Esophagus mucosa (tissue), 1 donor: ENCODE measurements at places on chromosomes 5 and 9.

- ATAC-seq: peak; percentile 12
Observed at GRCh38 chr9:124290053-124290591, 32.4 kb downstream of the NEK6 start.

DNA sequence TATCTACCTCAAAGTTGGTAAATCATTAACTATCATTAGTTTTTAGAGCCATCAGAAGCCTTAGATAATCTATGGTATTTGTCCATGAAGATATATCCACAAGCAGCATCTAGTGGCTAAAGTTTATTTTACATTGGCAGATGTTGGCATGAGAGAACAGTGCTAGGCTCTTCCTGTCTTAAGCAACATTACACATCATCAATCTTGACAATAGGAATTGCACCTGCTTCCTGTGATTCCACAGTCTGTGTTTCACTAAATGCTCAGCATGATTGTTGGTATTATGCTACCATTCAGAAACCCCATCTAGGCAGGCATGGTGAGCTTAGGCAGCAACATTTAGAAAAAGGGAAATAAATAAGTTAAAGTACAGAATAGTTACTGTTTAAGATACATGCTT is 246.6 kb downstream of the SLCO4C1 start:
- ATAC-seq: no peak

DNA sequence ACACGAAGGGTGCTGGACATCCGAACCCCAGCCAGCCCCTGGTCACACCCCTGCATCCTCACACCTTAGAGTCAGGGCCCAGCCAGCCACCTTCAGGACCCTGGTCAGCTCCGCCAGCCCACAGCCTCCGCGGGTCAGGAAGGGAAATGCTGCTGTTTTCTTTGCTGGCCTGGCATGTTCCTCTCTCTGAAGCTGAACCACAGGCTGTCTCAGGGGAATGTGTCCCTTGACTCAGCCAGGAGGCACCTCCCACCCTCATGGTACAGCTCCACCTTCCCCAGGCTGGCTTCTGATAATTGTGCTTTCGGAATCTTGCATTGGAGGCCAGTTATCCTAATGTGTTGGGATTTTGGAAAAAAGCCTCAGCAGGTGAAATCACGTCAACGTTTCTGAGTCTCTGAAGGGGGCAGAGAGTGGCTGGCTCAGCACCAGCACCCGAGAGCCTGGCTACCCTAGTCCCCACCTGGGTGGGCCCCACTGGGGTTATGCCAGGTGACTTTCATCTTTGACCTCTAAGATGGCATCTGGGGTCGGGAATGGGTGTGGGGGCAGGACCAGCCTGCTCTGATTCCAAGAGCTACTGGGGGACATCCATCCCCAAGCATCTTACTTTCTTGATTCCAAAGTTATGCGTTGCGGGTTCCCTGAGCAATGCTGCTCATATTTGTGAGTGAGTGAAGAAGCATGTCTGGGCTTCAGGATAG is 9.8 kb upstream of the OLFM1 start:
- ATAC-seq: no peak

- no peak for ATAC-seq
Observed at GRCh38 chr9:106941916-106942315, 79.0 kb downstream of the ZNF462 start.

DNA sequence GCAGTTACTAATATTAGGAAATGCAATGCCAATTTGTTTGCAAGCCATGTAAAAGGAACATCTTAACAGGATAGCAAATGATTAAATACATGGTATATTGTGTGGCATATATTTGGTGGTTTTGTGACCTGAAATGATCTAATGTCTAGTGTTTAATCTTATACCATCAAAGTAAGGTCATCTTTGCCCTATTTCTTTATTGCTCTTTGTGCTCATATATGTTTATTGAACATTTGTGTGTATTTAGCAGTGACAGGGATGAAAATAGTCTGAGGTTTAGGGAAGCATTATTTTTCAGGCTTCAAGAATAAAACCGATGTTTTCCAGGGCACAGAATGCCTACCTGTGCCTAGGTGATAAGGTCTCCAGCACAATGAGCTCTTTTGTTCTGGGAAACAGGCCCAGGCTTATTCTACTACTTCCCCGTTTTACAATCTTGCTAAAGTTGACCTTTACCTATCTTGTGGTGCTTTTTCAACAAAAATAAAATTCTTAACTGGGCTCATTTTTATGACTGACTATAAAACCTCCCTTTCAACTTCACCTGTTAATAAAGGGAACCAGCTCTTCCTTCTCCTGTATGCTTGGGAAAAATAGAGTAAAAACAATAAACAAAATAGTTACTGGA is 105.6 kb upstream of the ANKH start:
- ATAC-seq: no peak

- ATAC-seq: no peak
Observed at GRCh38 chr5:170536525-170536924, 32.7 kb downstream of the KCNIP1 start.

DNA sequence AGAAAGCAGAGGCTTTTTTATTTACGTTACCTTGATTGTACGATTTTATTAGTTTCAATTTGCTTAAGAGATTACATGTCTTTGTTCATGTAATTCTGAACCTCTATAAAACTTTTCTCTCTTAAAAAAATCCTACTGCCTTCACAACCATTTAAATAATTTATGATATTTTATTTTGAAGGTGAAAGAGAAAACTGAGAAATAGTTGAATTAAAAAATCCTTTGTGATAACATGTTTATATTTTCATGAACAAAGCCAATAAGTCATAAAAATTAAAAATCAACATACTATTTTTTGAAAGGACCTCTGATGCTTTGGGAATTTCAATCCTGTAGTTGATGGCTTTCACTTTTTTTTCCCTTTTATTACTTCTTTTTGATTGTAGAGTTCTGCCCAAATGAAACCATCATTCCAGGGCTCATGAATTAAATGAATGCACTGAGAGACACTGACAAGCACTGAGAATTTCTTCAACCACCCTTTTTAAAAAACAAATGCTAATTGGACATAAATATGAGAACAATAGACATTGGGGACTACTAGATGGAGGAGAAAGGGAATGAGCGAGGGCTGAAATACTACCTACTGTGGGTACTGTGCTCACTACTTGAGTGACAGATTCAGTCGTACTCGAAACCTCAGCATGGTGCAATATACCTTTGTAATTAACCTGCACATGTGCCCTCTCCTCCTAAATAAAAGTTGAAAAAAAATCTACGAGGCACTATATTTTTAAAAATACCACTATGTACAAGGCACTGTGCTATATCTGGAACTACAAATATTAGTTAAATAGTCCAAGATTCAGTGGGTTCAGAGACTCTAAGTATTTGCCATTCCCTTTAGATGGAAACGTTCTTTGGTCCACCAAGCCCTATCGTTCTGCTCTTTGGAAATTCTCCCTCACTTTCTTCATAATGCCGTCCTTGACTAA is 5.9 kb downstream of the CDKN2A start:
- no peak for ATAC-seq

DNA sequence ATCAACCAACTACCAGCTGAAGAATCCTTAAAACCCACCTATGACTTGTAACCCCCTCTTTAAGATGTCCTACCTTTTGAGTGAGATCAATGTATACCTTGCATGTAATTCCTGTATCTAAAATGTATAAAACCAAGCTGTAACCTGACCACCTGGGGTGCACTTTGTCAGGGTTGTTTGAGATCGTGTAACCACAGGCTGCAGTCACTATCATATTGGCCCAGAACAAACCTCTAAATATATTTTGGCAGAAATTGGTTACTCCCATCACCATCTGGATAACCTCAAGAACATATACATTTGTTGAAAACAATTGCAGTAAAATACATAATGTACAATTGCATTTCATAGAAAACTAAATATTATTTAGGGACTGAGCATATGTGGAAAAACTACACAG is 8.4 kb downstream of the CARNMT1 start:
- no peak for ATAC-seq

DNA sequence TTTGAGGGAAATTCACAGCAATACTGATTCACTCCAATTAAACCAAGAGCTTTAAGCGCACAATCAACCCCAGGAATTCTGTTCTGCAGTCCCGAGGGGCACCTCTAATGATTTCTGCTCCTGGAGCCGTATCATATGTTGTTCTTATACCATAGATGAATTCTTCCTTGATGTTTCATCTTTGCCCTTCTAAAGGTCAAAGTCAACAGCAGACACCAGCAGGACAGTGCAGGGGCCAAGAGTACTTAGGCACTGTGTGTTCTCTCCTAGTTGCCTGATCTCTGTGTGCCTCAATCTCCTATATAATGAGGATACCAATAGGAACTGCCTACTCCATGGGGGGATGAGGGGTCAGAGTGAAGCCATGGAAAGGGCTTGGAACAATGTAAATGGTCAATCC is 16.5 kb downstream of the EPB41L4B start:
- ATAC-seq: no peak

DNA sequence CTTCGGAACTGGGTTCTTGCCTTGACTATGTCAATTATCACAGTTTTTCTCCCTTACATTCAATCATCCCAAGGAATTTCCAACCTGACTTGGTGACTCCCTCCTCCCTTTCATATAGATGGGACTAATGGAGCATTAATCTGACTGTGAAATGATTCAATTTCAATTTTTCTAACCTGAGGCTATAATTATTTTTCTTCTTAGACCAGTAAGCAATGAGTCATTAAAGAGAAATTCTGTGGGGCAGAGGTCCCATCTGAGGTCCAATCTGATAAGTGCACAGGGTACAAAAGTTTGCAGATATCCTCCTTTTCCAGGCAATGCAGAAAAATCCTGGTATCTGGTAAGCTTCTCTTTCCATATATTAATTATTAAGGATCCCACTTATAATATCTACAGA is 18.9 kb downstream of the PDE4D start:
- no peak for ATAC-seq

- no peak for ATAC-seq
Observed at GRCh38 chr9:73034962-73035361, 82.1 kb upstream of the ALDH1A1 start.

DNA sequence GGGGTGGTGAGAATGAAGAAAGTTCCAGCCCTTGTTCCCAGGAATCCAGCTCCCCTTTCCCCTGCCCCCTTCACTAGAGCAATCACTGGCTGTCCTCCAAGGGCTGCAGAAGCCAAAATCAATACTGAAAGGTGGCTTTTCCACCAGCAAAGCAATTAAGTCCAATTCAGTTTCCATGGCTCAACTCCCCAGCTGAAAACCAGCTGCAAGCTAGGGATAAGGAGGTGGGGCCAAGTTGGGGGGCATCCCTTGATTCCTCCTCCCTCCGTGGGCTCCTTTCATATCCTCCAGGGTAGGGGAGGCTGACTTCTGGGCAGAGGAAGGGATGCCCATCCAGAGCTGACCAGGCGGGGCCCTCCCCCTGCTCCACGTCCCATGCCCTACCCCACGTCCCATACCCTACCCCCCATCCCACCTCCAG is 22.7 kb downstream of the CAMK2A start:
- ATAC-seq: no peak

DNA sequence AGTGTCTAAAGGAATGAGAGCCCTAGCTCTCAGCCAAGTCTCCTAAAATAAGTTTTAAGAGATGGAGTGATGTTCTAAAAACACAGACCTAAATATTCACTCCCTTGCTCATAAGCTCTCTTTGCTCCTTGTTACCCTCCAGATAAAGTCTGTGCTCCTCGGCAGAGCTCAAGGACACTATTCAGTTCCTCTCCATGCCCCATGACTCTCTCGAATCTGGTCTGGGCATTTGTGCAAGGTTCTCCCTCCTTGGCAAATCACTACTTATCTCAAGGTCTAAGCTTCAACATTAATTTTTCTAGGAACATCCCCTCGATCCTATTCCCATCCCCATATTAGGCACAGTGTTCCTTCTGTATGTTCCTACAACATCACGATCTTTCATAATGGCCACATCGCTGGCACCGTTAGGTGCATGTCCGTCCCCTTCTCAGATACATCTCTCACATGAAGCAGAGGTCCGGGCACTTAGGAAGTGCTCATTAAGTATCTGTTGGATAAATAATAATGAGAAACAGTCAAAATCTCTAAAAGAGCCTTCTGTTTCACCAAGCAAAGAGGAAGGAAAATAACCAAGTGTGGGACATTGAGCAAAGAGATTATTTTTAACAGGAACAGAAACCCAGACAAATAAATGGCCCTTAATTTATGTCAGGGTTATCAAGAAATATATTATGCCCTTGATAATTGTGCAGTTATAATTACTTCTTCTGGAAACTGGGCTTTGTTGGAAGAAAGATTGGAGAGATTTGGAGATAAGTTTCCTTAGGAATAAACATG is 85.9 kb upstream of the HTR4 start:
- no peak for ATAC-seq
